ENCODE measurements at places on chromosomes 7 and 10. TPM values are rescaled to one million over a fixed set of nuclear protein-coding genes. Genes with fewer than 3 reads are reported as not detected.

The CCSER2 gene
- 92.7 TPM for total RNA-seq

The TIAL1 gene
- 199 TPM for total RNA-seq

The ANKRD30A gene
- not detected for total RNA-seq

The FZD1 gene
- total RNA-seq = 0.06 TPM

GRCh38 chr10:127928021-127928806 lies 21.3 kb downstream of the PTPRE start:
- DNase-seq = no peak

GRCh38 chr10:117165538-117166417 lies 27.7 kb upstream of the VAX1 start:
- peak; percentile 43 for DNase-seq

GRCh38 chr10:48575901-48576300 lies 29.0 kb downstream of the ARHGAP22 start:
- DNase-seq = no peak

DNA sequence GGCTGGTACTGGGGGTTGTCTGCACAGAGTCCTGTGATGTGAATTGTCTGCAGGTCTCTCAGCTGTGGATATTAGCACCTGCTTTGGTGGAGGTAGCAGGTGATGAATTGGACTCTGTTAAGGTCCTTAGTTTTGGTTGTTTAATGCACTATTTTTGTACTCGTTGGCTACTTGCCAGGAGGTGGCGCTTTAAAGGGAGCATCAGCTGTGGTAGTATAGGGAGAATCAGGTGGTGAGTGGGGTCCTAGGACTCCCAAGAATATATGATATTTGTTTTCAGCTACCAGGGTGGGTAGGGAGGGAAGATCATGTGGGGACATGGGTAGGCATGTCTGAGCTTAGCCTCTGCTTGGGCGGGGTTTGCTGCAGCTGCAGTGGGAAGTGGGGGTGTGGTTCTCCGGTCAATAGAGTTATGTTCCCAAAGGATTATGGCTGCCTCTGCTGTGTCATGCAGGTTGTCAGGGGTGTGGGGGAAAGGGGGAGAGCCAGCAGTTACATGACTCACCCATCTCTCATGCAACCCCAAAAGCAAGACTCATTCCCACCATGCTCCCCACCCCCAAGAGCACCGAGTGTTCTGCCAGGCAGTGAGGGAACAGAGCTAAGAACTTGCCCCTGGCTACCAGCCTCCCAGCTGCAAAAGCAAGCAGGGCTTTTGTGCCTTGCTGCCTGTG lies 53.7 kb upstream of the ZNF273 start:
- DNase-seq = no peak

GRCh38 chr7:110204527-110204926 lies 886.4 kb upstream of the LRRN3 start:
- no peak for DNase-seq

DNA sequence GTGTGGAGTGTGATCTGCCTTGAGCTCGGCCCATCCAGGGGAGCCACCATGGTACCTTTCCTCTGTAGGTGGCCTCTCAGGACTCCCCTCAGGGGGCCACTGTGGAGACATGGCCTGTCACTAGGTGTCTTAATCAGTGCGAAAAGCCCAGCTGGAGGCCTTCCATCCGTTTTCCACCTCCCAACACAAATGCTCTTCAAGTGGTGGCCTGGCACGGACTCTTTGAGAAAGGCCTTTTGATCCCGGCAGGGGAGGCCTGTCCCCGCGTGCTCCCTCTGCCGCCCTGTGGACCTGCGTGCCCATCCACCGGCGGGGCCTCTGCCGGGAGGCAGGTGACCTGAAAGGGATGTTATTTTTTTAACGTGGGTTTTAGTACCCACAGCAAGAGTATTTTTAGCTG lies 149.5 kb downstream of the RGS10 start:
- DNase-seq = no peak

GRCh38 chr10:22317771-22318565 lies 1.8 kb downstream of the COMMD3 start:
- no peak for DNase-seq
